Left renal pelvis (tissue), 4 donors: ENCODE measurements at places on chromosomes 3 and 15. TPM values are rescaled to one million over a fixed set of nuclear protein-coding genes. Genes with fewer than 3 reads are reported as not detected.
A peak's percentile ranks its signal among the peaks of the same experiment; 100 is the strongest.

Gene IGF2BP2
- polyA plus RNA-seq, result 111 TPM

Gene ARPP21
- polyA plus RNA-seq, result 1.2 TPM

GRCh38 chr3:58356054-58356453 lies 23.4 kb downstream of the PXK start:
- DNase-seq, result no peak

- no peak for DNase-seq
Measured at GRCh38 chr15:47410247-47410646, 307.1 kb upstream of the SEMA6D start.

- DNase-seq, result no peak
Measured at GRCh38 chr3:36730966-36731365, 33.4 kb downstream of the DCLK3 start.

DNA sequence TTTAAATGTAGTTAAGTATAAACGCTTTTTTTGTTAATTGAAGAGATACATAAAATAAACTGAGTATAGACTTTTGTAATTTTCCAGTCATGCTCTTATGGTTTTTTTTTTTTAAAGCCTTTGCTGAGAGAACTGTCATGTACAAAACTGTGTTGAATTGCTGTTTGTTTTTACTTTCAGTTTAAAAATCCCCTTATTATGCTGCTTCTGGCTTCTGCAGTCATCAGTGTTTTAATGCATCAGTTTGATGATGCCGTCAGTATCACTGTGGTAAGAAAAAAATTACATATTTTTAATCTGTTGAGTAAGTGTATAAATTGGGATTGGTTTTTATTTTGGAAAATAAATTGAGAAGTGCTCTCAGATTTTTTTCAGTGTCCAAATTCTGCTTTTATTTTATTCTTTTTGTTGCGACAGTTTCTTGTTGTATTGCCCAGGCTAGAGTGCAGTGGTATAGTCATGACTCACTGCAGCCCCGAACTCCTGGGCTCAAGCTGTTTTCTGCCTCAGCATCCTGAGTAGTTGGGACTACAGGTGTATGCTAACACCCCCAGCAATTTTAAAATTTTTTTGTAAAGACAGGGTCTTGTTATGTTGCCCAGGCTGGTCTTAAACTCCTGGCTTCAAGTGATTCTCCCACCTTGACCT lies 40.7 kb downstream of the ATP2C1 start:
- no peak for DNase-seq

- no peak for DNase-seq
Measured at GRCh38 chr3:42670051-42670576, 15.2 kb upstream of the KLHL40 start.

Gene LMOD3
- polyA plus RNA-seq, result 0.09 TPM

DNA sequence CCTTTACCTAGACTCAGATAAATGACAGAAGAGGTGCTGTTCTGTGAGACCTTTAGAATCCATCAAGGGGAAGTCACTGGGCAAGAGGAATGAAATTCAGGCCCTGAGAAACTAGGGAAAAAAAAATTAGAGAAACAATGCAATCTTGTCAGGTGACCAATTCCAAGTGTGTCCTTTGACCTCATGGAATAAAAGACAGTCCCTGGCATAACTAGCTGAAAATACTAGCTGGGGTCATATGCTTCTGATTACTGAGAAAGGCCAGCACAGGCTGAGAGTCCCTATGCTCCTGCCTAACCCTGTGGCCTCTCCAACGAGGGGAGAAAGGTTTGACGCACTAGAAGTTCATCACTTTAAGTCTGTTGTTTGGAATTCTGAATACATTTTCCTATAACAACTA lies 167.3 kb downstream of the XXYLT1 start:
- DNase-seq, result no peak

DNA sequence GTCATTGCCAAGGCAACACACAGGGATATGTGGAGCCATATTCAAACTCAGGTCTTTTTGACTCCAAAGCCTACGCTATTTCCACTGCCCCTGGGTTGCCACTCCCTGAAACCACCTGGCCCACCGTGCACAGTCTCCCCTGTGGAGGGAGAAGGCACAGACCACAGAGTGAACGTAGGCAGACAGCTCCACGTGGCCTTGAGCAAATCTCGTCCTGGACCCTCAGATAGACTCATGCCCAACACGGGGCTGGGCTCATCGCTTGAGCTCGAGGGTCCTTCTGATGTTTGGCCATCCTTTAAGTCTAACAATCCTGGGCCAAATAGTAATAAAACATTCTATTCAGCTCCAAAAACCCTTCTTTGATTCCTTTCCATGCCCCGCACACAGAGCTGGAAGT lies 72.0 kb downstream of the CPN2 start:
- no peak for DNase-seq

Gene OXNAD1
- 19.1 TPM for polyA plus RNA-seq

DNA sequence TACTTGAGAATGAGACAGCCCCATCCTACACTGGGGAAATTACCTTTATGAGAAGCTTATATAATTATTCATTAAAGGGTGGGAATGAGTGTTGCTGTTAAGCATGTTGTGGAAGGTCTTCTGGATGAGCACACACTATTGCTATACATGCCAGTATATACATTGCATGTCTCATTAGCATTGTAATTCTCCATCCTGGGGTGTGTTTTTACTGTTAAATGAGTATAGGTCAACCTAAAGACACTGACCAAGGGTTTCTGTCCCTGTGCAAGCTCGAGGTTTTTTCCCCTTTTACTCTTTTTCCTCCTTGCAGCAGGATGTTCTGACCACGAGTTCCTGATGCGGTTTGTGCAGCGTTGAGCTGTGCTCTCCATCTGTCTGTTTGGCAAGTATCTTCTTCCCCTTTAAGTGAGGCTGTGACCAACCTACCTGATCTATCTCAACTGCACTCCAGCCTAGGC lies 7.2 kb upstream of the IVD start:
- no peak for DNase-seq

DNA sequence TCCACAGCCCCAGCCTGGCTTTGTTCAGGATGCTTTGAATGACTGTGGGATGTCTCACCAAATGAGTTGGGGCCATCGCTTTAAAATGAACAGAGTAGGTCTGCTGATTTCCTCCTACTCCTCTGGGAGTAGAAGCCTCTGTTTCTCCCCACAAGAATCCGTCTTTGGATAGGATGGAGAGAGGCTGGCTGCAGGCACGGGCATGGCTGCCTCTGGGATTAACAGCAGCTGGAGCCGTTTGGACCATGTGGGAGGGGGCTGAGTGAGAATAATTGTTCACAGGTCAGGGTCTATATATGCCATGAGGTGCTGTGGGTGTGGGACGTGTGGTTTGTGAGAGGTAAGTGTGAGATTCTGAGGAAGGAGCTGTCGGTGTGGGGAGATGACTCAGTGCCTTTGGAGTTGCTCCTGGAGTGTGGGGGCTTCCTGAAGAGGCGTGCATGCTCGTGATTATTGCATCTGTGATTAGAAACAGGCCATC lies 48.0 kb upstream of the APEH start:
- no peak for DNase-seq

Gene TMEM40
- 1.6 TPM for polyA plus RNA-seq

GRCh38 chr3:48345946-48346572 lies 12.6 kb upstream of the SPINK8 start:
- DNase-seq, result no peak

Gene ZFYVE19
- 29.6 TPM for polyA plus RNA-seq

DNA sequence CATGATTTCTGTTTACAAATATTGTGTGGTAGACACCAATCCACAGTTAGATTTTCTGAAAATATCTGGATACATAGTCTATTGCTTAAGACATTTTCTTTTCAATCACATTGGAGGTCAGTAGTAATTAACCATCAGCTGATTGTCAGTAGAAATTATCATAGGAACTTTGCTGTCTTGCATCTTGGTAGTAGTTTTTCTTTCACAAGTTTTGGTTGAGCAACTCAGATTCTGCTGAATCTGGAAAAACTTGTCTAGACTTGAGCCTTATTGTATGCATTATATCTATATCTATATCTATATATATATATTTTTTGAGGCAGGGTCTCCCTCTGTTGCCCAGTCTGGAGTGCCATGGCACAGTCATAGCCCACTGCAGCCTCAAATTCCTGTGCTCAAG lies 4.0 kb downstream of the RAB11A start:
- no peak for DNase-seq

DNA sequence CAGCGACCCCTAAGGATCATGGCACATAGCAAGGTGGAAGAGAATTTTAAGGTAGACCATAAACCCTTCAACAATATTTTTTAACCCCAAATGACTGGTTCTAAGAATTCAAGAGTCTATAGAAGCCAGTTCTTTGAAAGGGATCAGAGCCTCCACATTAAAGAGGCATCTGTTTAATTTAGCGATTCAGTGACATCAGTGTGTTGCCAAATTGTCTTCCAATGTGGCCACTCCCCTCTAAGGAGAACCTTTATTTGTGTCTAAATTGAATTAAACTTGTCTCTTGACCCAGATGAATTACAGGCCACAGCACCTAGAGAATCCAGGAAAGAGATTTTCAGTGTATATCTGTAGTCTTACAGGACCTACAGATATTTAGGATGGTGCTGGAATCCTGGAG lies 6.6 kb upstream of the SH3BP5 start:
- DNase-seq, result no peak

DNA sequence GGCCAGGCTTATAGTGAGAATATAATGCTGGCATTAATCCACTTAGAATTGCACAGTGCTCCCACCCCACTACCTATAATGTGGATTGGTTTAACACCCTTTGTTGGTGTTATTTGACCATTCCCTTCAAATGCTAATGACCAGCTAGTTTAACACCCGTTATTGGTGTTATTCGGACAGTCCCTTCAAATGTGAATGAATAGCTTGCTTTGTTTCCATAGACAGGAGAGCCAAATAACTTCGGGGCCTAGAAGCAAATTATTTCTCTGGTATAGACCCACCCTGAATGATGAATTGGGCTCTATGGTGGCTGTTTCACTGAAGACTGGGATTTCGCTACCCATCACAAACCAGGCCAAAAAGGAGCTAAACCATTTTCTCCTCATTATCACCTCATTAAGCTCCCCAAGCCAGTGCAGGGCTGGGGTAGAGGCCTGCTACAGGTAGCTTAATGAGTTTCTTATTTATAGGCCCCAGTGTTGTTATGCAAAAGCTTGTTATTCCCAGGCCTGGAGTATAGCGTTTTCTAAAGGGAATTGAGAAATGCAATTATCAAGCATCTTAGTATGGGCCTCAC lies 494.1 kb upstream of the DPH6 start:
- no peak for DNase-seq

- DNase-seq, result no peak
Measured at GRCh38 chr15:67587754-67588153, 45.3 kb downstream of the MAP2K5 start.

DNA sequence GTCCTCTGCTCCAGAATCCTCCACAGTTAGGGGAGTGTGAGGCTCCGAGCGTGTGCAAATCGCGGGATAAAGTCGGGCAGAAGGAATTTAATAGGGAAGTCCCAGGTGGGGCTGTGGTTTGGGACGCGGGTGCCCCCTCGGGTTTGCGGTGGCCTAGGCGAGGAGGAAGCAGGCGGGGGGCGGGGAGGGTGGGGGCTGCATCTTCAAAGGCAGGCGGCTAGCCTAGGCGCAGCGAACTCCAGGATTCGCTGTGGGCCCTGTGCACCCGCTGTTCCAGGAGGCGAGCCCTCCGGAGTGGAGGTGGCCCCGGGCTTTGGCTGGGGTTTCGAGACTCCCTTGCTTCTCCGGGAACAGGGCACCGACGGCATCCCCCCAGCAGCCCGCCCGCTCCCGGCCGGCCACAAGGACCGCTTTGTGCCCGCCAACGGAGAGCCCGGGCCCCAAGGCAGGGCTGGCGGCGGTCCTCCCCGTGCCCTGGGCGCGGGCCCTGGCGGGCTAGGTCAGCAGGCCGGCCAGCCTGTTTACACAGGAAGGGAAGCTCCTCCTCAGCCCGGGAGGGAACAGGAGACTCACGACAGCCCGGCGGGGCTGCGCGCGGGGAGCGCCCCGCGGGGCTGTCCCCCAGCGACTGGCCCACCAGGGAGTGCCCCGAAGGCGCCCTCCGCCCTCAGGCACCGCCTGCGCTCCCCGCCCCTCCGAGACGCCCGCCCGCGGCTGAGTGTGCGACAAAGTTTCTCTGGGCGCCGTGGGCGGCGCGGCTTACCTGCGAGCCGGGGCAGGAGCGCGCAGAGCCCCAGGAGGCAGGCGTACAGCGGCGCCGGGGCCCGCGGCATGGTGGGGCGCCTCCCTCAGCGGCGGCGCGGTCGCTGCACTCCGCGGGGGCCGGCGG lies 753 bp downstream of the ITGB5 start:
- DNase-seq, result peak; percentile 20

DNA sequence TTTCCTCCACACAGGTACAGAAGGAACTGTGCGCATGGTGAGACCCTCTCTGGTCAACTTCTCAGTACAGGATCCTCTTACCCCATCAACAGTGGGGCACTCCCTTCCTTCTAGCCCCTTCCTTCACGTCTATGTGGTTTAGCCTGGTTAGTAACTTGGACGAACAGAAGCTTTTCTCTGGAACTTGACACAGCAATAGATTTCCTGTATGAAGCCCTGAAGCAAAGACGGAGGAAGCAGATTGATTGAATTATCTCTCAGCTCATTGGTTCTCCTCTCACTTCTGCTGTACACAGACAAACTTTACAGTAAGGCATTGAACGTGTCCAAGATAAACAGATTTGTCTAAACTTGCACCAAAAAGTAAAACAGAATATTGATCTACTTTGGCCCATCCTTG lies at the start of gene CD200R1:
Gene CD200R1, minus strand, starts transcription at position 210 of the 400 bp plus-strand sequence. CDS start 246 bp downstream, outside the sequence.
- DNase-seq, result no peak

Gene IP6K1
- polyA plus RNA-seq, result 51.5 TPM
